ENCODE measurements at places on chromosomes 4 and X.

DNA sequence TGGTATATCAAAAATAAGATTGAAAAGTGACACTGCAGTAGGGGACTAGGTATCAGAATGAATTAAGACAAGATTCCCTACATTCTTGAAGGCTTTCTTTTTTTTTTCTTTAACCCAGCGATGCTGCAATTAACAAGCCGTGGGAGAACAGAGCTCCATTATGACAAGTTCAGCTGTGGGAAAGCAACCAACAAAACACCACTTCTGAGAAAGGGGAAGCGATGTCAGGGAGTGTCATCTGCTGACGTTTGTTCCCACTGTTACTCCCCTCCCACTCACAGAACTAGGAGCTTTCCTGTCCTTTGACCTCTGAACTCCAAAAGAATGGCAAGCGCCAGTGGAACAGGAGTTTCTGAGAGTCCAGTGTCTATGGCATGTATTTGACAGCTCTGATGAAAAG, 90.2 kb upstream of the SLITRK2 start:
- DNase-seq: no peak

GRCh38 chr4:99687120-99687519, 29.5 kb upstream of the C4orf54 start:
- no peak for DNase-seq

GRCh38 chr4:125368671-125369081, 53.9 kb downstream of the FAT4 start:
- DNase-seq: no peak

DNA sequence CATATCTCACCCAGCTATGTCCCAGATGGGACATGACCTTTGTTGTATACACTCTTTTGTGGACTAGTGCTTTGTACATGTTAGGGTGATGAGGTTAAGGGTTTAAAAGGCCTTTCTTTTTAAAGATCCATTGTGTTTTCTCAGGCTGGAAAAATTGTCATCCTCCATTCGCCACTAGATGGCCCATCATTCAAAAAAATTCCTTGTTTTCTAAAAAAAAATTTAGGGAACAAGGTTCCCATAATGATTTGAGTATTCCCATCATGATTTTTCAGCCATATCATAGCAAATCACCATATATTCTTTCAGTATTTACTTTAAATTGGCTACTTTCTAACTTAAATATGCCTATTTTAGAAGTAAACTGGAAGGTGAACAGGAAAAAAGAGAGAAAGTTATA, 91.9 kb upstream of the TMEM164 start:
- no peak for DNase-seq

DNA sequence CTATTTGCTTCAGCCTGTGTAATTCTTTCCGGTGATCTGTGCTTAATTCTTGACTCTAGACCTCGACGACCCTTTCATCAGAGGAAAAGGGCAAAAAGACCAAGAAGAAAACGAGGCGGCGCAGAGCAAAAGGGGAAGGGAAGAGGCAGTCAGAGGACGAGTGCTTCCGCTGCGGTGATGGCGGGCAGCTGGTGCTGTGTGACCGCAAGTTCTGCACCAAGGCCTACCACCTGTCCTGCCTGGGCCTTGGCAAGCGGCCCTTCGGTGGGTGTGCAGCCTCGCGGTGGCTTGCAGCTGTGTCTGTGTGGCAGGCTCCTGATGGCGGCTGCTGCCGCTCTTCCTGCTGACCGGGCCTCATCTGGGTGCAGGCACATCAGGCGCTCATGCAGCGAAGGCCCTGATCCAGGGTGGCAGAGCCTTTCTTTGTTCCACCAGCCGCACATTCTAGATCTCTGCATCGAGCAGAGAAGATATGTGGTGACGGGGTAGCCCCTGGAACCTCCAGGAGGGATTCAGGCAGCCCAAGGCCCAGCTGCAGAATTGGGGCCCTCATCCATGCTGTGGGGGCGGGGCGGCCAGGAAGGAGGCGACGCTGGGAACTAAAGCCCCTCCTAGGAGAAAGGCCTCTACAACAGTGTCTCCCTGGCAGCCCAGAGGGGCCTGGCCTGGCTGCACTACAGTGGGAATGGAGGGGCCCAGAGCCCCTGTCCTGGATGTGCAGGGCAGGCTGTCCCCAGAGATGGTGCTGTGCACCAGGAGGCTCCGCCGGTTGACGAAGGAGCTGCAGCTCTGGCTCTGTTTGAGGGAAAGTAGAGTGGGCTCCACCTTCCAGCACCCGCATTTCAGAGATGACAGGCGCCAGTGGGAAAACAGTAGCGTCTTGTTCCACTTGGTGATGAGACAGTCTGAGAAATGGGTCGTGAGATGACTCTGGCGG, 32.1 kb downstream of the NELFA start:
- no peak for DNase-seq

GRCh38 chr4:4961936-4962335, 57.3 kb downstream of the CYTL1 start:
- DNase-seq: no peak

DNA sequence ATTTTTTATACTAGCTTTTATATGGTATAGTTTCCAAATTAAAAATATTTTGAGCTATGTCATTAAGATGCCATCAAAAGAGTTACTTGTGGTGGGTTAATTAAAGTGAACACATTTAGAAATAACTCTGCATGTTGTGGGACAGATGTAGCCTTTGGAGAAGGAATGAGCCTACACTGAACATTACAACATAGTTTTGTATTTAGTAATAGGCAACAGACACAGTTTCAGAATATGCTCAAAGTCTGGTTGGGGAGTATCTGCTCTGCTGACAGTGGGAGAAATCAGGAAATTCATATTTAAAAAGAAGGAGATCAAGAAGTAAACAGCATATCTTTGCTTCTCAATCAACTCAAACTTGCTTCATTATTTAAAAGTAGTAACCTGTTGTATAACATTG, 23.7 kb downstream of the EMCN start:
- DNase-seq: no peak

- no peak for DNase-seq
These were observed 31.3 kb upstream of the ALG13 start for GRCh38 chrX:111649638-111650037.

GRCh38 chrX:31609130-31609529, 537.3 kb upstream of the FTHL17 start:
- DNase-seq: no peak

DNA sequence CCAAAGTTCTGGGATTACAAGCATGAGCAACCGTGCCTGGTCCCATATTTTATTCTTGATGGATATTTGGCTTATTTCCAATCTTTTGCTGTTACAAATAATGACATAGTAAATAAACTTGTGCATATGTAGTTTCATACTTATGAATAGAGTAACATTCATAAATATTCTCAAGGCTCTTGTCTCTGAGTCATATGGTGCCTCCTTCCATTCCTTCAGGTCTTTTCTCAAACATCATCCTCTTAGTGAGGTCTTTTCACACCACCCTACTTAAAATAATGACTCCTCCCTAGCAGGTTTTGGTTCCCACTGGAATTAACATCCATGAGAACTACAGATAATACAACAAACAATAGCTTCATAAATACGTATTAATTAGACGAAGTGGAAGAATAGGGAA, 416.6 kb downstream of the IQCM start:
- DNase-seq: no peak
